Activated gamma-delta T cell (primary cell): ENCODE measurements at places on chromosomes 1 and 21.

DNA sequence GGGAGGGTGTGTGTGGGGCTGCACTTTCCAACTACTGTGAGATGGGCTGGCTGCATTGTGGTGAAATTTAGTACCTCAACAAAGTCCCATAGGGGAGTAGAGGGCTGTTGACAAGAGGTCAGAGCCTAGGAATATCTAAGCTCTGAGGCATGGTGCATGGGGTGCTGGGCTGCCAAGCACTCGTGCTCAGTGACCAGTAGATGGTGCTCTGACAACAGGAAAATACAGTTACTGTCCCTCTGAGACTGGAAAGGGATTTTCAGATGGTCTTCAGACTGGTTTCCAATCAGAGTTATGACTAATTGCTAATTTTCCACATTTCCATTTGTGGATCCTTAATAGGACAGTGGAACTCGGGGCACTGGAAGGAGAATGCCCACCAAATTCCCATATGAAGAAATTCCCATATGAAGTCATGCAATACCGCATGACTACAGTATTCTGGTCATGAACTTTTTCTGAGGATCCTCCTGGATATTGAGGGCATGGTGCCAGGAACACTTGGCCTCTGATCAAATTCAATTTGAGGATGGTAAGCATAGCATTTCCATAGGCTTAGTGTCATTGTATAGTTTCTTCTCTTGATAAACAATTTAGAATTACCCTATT is 4.1 kb upstream of the CACNA1E start:
- no peak for DNase-seq

GRCh38 chr1:234963180-234963903 is 165.3 kb downstream of the TOMM20 start:
- peak; percentile 83 for DNase-seq

- no peak for DNase-seq
Measured at GRCh38 chr1:120954736-120955135, 65.2 kb downstream of the PPIAL4A start.

GRCh38 chr1:147808025-147808424 is 47.6 kb upstream of the GJA5 start:
- DNase-seq, result no peak

GRCh38 chr1:59748123-59748522 is 66.6 kb upstream of the HOOK1 start:
- no peak for DNase-seq

DNA sequence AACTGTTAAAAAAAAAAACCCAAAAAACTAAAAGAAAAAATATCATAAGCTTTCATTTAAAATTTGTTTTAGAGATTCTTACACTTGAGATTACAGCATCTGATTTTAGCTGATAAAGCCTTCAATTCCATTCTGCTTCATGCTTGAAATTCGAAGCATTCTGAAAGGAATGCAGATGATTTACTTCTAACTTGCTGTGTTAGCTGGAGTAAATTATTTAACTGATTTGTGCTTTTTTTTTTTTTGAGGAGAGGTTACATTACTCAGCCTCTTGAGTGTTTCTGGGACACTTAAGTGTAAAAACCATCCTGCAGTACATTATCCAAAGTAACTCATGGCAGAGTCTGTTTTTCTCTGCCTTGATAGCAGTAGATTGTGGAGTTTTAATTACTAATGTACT is 4.5 kb upstream of the TRIM67 start:
- no peak for DNase-seq

DNA sequence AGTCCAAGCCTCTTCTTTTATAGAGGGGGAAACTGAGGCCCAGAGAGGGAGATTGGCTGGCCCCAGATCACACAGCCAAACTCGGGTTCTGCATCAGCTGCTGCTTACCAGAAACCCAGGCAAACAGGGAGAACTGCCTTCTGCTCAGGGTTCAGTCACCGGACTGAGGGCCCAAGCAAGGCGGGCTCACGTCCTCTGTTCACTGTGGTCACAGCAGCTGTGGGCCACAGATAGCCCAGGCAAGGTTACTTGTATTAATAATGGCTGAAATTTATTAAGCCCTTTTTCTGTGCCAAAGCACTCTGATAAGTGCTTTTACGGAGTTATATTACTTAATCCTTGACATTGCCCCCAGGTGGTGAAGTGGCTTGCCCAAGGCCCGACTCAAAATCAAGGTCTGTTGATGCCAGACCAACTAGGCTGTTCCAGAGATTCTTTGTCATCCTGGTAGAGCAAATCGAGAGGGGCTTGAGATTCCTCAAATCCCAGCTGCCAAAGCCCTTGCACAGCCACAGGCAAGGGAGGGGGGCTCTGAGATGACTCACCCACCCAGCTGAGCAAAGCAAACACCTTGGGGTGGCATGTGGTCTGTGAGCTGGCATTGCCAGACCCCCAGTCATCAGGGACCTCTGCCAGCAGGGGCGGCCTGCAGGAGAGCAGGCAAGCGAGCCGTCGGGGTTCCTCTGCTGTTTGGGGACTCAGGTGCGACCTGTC is 36.5 kb downstream of the EPHB2 start:
- no peak for DNase-seq

- DNase-seq, result no peak
Measured at GRCh38 chr1:209416039-209416438, 167.5 kb upstream of the CAMK1G start.

DNA sequence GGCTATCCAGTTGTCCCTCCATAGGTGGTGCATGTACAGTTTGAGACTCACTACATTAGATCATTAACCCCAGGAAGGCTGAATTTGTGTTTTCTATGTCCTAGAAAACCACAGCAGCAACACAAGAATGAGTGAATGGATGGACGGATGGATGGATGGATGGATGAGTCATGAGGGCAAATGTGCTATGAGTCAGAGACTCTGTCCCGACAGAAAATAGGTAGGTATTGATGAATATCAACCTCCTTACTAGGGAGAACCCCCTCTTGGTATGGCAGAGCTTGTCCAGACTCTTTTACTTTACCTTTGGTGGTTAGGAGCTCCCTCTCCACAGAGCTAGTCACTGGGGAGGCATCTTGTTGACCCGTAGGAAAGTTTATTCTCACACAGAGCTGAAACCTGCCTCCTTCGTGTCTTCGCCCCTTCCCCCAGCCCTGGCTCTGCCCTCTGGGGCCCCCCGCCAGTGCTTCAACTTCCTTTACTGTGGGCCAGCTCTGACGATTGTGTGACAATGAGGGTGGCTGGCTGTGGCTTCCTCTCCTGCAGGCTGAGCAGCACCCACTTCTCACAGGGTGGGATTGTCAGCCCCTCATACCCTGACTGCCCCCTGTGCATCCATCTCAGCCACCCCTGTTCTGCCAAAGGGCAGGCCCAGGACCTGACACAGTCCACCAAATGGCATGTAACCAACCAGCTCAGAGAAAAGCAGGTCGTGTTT is 145.2 kb downstream of the FOXD2 start:
- no peak for DNase-seq

GRCh38 chr1:243264717-243265116 is 8.9 kb downstream of the SDCCAG8 start:
- DNase-seq, result no peak

- no peak for DNase-seq
Measured at GRCh38 chr1:30634507-30634906, 88.9 kb downstream of the MATN1 start.

- DNase-seq, result no peak
Measured at GRCh38 chr21:44700101-44701022, 3.4 kb downstream of the KRTAP10-12 start.

DNA sequence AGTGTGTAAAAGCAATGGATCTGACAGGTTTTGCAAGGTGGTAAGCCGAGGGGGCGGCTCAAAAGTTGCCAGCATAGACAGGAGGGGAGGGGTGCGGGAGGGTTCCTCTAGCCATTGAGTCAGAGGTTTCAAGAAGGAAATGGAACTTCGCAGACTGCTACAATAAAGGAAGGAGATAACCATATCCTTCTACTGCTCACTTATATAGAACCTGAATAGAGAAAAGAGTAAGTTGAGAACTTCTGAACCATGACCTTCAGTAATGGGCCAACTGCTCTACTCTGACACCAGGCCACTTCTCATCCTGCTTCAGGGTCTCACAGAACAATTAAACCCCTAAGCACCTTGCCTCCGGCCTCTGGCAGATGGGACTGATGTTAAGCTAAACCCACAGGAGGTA is 26.3 kb upstream of the BCAR3 start:
- DNase-seq, result no peak

- no peak for DNase-seq
Measured at GRCh38 chr1:154940651-154941194, 4.2 kb upstream of the PMVK start.

DNA sequence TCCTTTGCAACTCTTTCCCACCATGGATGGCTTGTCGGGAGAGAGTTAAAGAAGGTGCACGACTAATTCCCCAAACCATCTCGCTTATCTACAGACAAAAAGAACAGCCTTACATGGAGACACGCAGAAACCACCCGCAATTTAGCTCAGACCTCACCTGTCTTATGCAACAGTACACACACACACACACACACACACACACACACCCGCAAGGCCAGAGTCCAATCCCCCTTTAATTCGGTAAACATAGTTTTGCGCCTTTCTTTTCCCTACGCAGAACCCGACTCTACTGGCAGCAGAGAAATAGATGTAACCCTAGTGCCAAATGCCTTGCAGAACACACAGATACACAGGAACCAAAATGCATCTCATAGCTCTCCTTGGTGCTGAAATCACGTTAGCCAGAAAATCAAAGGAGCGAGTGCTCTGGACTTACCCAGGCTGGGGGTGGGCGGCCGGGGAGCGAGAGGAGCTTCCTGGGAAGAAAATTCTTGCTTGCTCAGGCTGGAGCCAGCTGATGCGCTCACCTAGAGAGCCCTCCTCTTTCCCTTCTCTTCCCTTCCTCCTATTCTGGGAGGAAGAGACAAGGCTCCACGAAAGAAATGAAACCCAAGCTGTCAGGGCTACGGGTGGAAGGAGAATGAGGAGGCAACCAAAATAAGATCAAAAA is 470 bp downstream of the TNR start:
- DNase-seq, result no peak

GRCh38 chr21:36542312-36543101 is 62.6 kb upstream of the CLDN14 start:
- DNase-seq, result no peak

DNA sequence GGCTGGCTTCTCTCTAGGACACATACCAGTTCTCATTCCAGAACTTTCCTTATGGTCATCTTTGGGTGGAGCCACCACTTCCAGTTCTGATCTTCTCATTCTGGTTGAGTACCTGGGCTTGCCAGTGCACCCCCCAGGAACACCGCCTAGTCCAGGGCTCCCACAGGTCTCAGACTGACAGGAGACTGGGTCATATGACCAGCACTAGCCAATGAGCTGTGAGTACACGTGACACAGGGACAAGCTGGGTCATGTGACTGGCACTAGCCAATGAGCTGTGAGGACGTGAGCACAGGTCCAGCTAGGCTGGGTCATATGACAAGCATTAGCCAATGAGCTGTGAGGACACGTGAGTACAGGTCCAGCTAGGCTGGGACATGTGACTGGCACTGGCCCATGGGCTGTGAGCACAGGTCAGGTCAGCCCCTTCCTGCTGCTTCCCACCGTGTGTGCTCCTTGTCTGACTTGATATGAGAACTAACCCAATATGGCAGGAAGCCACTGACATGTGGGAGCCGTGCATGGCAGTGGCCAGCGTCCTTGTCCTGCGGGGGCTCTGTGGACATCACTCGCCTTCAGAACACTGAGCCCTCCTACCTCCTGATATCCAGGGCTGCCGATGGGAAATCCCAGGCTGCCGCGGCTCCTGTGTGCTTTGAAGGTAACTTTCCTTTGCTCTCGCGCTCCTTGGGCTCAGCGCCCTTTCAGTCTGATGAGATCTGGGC is 22.7 kb downstream of the KRTAP10-1 start:
- DNase-seq, result no peak

GRCh38 chr1:23405946-23406345 is 18.6 kb downstream of the TCEA3 start:
- no peak for DNase-seq
